ENCODE measurements at places on chromosomes 6 and 20.

- no peak for ATAC-seq
These were observed 165.6 kb downstream of the TRIM27 start for GRCh38 chr6:28758046-28758817.

- ATAC-seq: no peak
These were observed 5.1 kb downstream of the TP53RK start for GRCh38 chr20:46683939-46684750.

- ATAC-seq: no peak
These were observed 19.5 kb downstream of the LRRC1 start for GRCh38 chr6:53814353-53814752.

- no peak for ATAC-seq
These were observed 7.4 kb downstream of the PSMG4 start for GRCh38 chr6:3266170-3266569.

DNA sequence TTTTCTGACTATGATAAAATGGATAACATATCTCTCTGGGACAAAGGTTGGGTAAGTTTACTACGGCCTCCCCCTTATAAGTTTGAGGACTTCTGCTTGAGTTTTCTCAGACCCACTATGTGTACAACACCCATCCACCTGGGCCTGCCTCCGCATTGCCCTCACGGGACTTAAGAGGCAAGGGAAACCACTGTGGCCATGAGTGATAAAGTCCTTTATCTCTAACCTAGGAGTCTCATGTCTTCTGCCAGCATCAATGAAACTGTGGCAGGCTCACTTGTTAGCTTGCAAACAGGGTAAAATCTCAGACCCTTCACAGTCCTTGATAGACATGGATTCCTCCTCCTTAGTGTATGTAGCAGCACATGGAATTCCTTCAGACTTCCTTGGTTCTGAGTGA, 173.4 kb upstream of the MYLIP start:
- no peak for ATAC-seq

- ATAC-seq: no peak
These were observed 10.5 kb downstream of the SNAI1 start for GRCh38 chr20:49993301-49993751.

- ATAC-seq: no peak
These were observed 13.8 kb downstream of the TOMM34 start for GRCh38 chr20:44946271-44946852.

DNA sequence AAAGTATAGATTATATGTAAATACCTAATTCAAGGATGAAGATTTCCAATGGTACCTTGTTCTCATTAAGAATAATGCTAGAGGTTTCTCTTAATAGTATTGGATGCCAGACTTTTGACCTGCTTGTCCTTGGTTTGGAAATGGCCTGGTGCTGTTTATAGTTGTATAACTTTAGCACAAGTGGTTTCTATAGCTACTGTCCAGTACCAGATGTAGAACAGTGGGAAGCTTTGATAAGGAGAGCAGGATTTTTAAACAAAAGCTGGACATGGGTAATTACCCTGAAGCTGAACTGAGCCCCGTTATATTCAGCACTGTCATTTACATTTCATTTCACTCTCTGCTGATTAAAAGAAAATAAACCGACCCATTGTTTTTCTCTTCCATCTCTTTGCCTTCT, 43.7 kb downstream of the TRMT11 start:
- ATAC-seq: no peak

GRCh38 chr6:128822271-128822670, 60.7 kb upstream of the LAMA2 start:
- no peak for ATAC-seq

- peak; percentile 29 for ATAC-seq
These were observed 111.2 kb upstream of the SUPT3H start for GRCh38 chr6:45488889-45489288.

DNA sequence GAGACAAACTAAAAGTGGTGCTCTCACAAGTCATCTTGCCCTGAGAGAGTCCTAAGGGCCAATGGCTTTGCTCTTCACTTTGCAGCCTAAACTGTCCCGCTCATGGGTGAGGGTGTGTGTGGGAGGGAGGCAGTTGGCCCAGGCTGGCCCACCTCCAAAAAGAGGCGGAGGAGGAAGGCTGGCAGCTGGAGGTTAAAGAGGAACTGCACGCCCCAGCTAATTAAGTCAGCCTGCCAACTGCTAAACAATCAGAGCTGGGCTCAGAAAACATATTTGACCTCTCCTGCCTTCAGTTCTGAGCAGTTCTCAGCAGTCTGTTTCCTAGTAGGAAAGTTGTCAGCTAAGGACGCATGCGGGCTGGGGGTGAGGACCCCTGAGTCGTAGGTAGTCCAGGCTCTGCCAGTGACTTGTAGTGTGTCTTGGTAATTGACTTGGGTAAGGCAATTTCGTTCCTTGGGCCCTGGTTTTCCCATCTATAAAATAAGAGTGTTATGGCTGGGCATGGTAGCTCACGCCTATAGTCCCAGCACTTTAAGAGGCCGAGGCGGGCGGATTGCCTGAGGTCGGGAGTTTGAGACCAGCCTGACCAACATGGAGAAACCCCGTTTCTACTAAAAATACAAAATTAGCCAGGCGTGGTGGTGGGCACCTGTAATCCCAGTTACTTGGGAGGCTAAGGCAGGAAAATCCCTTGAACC, 17.0 kb downstream of the GSS start:
- ATAC-seq: no peak

- ATAC-seq: no peak
These were observed 126.0 kb upstream of the AKIRIN2 start for GRCh38 chr6:87828044-87828443.

DNA sequence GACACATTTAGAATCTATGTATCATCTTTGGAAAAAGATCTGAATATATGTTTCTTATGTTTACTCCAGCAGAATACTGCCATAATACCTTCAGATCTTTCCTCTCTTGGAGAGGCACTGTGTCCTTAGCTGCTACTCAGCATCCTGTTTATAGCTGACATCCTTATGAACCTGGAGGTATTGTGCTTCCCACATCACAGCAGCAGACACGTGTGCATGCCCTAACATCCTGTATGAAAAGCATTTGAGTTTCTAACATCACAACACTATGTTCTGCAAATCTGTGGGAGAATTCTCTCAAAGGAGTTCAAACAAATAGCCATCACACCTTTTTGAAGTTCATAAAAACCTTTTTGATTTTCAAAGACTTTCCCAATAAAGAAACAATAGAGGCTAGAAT, 216.0 kb downstream of the GJA1 start:
- no peak for ATAC-seq

DNA sequence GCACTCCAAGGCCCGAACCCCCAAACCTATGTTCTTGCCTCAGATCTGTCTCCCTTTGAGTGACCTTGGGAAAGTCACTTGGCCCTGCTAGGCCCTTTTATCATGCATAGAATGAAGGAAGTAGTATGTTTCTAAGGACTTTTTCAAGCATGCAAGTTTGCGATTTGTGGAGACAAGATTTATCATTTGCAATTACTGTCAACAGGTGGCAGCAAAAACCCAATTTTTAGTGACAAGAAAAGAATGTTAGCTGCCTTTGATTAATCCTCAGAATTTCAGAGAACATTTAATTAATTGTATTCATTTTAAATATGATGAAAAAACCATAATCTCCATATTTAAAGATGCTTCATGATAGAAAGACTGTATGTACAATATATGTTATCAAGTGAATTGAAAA, 28.3 kb upstream of the PREP start:
- ATAC-seq: no peak

GRCh38 chr6:79777713-79778579, 146.8 kb downstream of the SH3BGRL2 start:
- peak; percentile 68 for ATAC-seq

DNA sequence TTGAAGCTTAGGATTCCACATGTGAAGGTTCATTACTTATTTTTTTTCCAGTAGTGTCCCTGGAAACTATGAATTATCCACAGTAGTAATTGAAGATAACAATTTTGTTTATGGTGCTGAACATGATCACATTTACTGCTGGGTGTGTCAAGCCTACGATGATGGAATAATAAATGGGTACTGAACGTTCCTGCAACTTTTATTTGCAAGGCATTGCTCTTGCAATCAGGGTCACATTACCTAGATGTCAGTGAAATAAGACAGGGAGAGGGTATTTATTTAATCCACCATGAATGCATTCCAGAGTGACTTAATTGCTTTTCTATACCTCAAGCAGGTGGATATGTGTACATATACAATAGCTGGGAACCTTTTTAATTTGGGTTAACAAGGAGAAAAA, 27.0 kb upstream of the MLIP start:
- ATAC-seq: no peak

GRCh38 chr6:111662072-111662793, 56.6 kb upstream of the TRAF3IP2 start:
- ATAC-seq: no peak

- no peak for ATAC-seq
These were observed 17.0 kb upstream of the MRS2 start for GRCh38 chr6:24385536-24386269.

DNA sequence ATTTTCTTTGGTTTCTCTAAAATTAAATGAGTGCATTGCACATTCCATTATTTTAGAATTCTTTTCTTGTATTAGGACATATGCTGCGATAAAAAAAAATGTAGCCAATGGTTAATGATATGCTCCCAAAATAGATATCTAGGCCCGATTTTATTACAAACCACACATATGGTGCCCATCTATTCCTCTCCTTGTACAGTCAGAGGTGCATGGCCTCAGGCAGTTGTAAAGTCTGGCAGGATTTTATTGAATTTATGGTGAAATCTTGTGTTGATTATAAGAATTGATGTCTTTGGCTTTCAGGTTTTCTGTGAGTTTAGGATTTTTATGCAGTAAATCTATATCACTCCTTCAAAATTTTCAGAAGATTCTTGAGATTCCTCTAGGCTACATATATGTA, 192.2 kb downstream of the RFPL4B start:
- no peak for ATAC-seq

DNA sequence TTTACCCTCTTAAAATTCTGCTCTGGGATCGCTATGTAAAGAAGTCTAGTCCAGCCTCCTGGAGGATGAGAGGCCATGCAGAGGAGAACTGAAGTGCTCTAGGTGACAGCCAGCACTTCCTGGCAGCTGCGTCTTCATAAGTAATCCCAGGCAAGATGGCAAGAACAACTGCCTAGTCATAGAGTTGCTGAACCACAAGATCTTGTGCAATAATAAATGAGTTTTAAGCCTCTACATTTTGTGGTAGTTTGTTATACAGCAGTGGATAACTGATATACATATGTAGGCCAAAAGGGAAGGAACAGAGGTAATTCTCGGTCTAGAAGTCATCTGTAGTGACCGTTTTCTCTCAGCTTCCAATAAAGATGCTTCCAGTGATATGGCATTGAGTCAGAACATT, 103.8 kb upstream of the FLRT3 start:
- ATAC-seq: no peak
